CMK (cell line): ENCODE measurements at places on chromosomes 3 and 15.

GRCh38 chr3:40130721-40131120, 178.8 kb upstream of the EIF1B start:
- DNase-seq: no peak

DNA sequence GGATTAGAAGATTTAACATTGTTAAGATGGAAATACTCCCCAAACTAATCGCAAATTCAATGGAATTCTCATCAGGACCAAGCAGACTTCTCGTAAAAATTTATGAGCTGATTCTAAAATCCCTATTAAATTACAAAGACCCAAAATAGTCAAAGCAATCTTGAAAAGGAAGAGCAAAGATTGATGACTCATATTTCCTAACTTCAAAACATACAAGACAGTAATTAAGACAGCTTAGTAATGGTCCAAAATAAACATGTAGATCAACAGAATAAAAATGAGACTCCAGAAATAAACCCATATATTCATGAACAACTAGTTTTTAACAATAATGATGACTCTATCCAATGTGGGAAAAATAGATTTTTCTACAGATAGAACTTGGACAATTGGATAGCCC, 148.7 kb downstream of the SI start:
- DNase-seq: no peak

DNA sequence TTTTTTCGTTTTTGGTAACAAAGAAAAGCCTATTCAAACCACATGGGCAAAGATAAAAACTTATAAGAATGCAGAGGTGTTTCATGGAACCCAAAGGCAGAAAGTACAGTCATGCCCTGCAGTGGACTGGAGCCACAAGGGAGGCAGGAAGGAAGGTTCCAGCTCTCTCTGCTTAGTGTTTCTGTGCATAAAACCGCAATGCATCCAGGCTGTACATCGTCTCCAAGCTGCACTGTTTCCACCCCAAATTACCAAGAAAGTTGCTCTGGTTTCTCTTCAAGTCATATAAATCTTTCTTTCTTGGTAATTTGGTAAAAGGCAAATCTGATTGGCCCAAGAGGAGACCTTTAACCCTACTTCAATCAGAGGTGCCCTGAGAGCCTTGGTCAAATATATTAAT, 15.8 kb downstream of the TRAT1 start:
- no peak for DNase-seq

DNA sequence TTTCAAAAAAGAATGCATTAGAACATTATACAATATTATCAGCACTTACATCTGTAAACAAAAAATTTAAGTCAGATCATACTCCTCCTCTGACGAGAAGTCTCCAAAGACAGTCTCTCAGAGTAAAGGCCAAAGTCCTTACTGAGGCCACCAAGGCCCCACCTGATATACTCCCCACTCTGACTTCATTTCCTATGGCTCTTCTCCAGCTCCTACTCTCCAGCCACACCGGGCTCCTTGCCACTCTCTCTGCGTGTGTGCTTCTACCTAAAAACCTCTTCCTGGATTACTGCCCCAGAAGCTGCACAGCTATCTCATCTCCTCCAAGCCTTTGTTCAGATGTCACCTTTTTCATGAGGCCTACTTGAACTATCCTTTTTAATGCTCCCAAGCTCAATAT, 5.0 kb downstream of the DCP1A start:
- no peak for DNase-seq

DNA sequence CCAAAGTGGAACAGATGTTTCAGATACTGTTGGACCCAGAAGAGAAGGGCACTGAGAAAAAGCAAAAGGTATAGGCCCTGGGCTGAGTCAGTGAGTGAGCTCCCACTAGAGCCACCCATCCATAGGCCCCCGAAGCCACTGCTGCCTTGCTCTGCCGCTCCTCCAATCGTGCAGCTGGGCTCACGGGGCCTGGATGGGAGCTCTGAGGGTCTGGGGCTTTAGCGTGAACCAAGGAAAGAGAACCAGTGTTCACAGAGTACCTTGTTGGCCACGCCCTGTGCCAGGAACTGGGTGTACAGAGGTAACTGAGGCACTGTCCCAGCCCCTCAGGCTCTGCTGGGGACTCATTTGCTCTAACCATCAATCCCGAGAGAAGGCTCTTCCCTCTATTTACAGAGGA, 4.7 kb downstream of the UNC45A start:
- no peak for DNase-seq

- DNase-seq: no peak
Measured at GRCh38 chr15:67018026-67018425, 47.4 kb upstream of the SMAD3 start.

GRCh38 chr15:35256551-35256950, 171.5 kb upstream of the NANOGP8 start:
- no peak for DNase-seq

DNA sequence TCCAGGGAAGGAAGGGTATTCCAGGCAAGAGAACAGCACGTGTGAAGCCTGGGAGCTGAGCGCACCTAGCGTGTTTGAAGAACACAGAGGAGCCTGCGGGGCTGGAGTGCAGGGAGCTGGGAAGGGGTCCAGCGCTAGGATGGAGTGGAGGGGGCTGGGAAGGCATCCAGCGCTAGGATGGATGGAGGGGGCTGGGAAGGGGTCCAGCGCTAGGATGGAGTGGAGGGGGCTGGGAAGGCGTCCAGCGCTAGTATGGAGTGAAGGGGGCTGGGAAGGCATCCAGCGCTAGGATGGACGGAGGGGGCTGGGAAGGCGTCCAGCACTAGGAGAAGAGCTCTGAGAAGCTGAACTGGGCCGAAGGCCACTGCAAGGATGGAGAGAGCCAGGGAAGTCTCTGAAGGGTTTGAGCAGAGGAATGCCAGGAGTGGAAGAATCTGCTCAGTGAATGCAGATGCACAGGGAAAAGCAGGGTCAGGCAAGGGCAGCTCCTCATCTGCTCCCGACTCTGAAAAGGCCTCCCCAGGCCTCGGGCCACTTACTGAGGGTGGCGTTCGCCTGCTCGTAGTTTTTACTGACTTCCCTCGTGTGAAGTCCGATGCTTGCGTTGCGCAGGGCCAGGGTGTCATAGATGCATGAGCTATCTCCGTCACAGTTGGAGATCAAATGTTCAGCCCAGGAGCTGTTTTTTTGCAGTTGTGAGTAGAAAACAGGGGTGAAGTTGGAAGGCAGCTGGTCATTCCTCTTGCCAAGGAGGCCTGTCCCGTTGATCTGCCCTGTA, 39.8 kb downstream of the MUC20 start:
- DNase-seq: no peak

DNA sequence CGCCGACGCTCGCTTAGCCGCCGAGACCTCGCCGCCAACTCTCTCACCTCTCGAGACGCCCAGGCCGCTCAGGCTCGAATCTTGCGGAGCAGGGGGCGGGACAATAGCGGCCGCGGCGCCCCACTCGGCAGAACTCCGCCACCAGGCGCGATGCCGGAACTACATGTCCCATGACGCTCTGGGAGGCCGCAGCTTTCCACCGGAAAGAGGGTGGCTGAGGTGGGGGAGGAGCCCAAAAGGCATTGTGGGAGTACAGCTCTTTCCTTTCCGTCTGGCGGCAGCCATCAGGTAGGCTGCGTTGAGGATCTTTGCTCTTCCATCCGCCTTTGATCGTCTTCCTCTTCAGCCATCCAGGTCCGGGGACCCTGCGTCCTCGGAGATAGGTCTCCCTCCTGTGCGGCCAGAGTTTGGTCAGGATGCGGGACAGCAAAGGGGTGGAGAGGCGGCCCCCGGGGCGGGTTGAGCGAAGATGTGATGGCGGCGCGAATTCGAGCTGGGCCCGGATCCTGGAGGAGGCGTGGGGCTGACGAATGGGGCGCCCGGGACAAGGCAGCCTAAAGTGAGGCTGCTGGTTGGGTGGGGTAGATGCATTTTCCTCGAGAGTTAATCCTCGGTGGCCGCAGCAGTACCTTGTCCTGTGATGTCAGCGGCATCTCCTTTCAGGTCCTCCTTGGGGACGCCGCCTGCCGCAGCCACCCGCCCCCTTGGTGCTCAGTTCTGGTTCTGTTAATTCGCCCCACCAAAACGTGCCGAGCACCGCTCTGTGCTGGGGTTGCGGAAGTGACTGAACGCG, at the start of the genes NKIRAS1 and RPL15:
Gene NKIRAS1, minus strand, starts transcription at position 105 of the 793 bp plus-strand sequence. CDS start 6,086 bp downstream, outside the sequence.
Gene RPL15, plus strand, starts transcription at position 247 of the 793 bp plus-strand sequence. CDS start 728 bp downstream, outside the sequence.
- DNase-seq: peak; percentile 86

- DNase-seq: no peak
Measured at GRCh38 chr3:181403876-181404660, 307.7 kb upstream of the SOX2 start.
